CD4-positive, alpha-beta T cell treated with Interleukin-15 for 4 hours (primary cell): ENCODE measurements at places on chromosomes 16 and 17.

DNA sequence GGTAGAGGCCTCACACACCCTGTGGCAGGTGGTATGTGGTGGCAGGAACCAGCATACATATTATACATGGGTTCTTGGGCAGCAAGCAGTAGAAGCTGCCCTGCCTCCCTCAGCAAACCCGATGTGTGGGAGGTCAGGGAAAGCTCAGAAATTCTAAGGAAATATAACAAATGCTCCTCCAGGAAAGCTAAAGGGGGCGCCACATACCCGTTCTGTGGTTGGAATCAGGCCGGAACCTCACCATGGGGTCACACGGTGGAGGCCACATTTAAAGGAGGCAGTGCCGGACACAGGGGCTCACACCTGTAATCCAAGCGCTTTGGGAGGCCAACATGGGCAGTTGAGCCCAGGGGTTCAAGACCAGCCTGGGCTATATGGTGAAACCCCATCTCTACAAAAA lies 12.4 kb upstream of the KATNB1 start:
- DNase-seq, result no peak

- DNase-seq, result no peak
These were observed 480.0 kb downstream of the TOX3 start for GRCh38 chr16:52066962-52067361.

DNA sequence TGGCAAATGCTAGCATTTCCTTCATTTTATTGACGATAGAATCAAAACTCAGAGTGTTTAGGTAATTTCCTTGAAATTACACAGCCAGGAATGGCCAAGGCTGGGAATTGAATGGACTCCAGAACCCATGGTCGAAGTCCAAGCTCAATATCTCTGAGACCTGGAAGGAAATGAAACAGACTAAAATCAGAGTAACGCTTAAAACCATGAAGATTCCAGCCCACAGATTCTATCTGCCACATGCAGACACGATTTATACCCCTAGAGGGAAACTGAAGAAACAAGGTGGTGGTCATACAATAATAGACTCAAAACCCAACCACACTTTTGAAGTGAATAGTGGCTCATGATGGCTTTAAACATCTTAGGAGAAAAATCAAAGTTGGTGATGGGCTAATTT lies 95.6 kb downstream of the PRKCA start:
- no peak for DNase-seq

- DNase-seq, result peak; percentile 15
These were observed 16.9 kb downstream of the DOC2B start for GRCh38 chr17:164303-165235.

DNA sequence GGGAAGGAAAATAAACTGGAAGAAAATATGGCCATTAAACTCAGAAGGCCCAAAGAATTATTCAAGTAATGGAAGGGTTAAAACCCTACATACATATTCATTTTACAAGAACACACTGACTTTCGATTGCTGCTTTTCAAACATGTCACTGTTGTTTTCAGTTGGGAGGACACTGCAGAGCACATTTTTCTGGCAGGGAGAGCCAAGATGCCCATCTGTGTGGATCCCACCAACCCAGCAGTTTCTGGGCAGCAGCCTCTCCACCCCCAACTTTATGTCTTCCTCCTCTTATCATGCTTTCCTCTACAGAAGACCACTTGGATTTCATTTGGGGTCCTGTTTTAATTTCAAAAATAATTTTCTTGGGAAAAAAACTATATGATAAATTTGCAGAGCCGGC lies 7.1 kb upstream of the CORO6 start:
- DNase-seq, result no peak

DNA sequence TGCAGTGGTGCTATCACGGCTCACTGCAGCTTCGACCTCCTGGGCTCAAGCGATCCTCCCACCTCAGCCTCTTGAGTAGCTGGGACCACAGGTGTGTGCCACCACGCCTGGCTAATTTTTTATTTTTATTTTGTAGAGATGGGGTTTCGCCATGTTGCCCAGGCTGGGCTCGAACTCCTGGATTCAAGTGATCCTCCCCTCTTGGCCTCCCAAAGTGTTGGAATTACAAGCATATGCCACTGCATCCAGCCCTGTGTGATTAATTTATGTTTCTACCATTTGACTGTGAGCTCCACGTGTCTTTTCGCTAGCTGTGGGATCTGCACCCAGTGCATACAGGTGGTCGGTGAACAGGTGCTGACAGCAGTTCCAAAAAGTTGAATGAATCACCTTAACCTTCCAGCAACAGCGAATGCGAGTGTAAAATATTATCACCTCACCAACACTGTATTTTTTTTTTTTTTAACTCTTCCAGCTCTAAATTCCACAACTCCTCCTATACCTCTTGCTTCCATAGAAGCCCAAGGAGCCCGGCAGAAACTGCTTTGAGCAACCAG lies 484 bp upstream of the NUDT7 start:
- no peak for DNase-seq

DNA sequence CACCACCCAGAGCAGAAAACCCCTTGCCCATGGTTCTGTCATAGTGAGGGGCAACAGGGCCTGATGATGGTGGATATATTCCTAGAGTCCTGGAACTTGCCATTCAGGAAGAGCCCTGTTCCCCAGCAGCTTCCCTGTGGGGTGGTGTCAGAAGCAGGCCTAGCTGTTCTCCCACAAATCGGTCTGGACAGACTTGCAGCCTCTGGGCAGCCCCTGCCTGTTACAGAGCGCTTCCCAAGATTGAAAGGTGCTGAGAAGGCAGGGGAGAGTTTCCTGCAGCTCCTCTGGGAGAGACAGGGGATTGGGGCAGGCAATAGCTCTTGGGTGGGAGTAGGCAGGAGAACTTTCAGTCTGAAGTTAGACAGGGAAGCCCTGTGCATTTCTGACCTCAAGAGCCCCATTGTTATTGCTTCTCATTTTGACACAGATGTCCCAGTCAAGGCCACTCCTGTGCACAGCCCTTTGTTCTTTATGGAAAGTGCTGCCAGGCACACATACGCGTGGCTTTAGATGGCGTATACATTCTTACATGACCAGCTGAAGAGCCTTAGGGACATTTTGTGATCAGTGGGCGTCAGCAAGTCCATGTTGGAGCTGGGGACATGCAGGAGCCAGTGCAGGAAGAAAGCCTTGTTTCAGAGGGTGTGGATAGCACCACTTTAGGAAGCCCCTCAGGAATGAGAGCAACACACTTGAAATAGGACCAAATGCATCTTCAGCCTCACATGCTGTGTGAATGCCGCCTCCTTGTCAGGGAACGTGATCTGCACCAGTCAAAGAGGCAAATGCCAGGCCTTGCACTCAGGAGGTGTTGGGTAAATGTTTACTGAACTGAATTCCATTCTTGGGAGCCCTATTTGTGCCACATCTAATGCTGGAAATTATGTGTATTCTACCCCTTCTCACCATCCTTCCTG lies 67.5 kb downstream of the GNAO1 start:
- DNase-seq, result no peak

- DNase-seq, result no peak
These were observed 406.5 kb upstream of the MON1B start for GRCh38 chr16:76784530-76784929.

- DNase-seq, result no peak
These were observed 51.7 kb downstream of the NLK start for GRCh38 chr17:28093999-28094716.

- DNase-seq, result peak; percentile 68
These were observed 90.8 kb upstream of the TOB1 start for GRCh38 chr17:50956750-50957523.

- no peak for DNase-seq
These were observed 73.2 kb downstream of the KNOP1 start for GRCh38 chr16:19644877-19645276.

DNA sequence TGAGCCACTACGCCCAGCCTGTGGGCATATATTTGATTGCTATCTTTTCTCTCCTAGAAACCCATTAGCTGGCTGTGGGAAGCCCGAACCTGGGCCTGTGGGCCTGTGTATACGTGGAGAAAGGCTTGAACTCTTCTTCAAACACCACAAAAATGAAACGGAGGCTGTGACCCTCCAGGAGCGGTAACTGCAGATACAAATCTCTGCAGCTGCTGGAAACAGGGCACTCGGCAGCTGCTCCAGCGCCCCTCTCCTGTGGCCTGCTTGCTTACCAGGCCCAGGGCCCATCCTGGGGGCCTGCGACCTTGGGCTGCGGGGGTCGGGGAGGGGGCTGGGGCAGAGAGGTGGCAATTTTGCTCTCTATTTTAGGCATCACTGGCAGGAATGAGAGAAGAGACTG lies 28.0 kb upstream of the MTSS2 start:
- DNase-seq, result no peak

DNA sequence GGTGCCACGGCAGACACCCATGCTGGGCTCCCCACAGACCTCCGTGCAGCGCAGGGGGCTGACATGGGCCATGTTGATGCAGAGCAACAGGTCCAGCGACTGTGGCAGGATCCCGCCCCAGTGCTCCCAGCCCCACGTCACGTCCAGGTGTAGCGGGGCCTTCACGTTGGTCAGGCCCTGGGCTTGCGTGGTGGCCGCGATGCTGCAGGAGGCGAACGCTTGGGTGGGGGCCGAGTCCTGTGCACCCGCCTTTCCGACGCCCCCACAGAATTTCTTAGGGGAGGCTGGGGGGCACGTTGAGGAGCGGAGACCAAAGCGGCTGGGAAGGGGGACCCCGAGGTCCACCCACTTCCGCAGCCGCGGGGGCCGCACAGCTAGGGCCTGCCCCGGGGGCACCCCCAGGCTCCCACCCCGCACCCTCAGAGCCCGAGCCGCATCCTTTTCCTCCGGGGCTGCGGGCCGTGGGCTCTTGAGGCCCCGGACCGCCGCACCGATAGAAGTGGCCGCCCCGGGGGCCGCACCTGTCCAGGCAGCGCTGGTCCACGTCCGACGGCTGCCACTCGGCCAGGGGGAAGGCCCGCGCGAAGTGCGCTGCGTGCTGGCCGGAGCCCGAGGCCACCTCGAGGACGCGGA lies 416 bp downstream of the METTL26 start:
- no peak for DNase-seq

DNA sequence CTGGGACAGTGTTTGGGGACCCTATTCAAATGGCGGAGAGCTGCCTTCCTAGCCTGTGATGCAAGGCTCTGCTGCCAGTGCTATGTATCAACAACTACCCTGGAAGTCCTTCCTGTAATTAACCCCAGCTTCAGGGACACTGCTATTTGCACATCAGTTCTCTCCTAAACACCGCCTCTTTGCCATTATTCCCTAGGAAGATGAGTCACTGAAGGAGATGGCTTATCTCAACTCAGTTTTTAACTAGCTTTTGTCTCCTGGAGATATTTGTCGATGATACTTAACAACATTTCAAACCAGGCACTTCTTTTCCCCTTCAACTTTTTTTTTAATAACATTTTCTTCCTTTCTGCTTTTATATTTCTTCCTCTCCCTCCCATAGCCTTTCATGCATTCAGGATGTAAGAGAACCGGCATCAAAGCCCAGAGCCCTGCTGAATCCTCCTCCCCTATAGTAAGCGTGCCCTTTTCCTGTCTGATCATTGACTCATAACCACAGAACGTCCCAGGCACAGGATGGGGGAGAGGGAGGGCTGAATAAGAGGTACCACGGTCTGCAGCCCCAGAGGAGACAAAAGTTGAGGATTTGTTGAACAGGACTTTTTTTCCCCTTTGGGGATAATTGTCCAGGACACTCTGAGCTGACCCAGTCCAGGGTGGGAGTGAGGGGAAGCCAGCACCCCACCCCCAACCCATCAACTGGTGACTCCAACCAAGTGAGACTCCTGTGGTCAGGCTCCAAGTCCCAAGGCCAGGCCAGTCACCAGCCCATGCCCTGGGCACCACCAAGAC lies 387.8 kb upstream of the SALL1 start:
- no peak for DNase-seq
